ENCODE measurements at places on chromosomes 7 and 10.

GRCh38 chr10:21078410-21079329 lies 181.6 kb upstream of the NEBL start:
- peak; percentile 27 for DNase-seq

GRCh38 chr10:100985336-100985735 lies 2.0 kb downstream of the MRPL43 start:
- no peak for DNase-seq

- no peak for DNase-seq
These were observed 397.5 kb upstream of the GALNT17 start for GRCh38 chr7:70734411-70734810.

- DNase-seq = no peak
These were observed 38.1 kb upstream of the CCDC6 start for GRCh38 chr10:59944339-59944935.

Measured in hepatic stellate cell (primary cell).